Stimulated activated CD4-positive, alpha-beta T cell treated with anti-CD3 and anti-CD28 coated beads, TNF-alpha, amount 100 ng/mL, for 48 hours (primary cell): ENCODE measurements at places on chromosomes 2 and 18.
A peak's percentile ranks its signal among the peaks of the same experiment; 100 is the strongest.

- DNase-seq: no peak
Observed at GRCh38 chr2:223724861-223725260, 112.5 kb downstream of the AP1S3 start.

- DNase-seq: no peak
Observed at GRCh38 chr2:179675435-179675834, 186.0 kb downstream of the ZNF385B start.

DNA sequence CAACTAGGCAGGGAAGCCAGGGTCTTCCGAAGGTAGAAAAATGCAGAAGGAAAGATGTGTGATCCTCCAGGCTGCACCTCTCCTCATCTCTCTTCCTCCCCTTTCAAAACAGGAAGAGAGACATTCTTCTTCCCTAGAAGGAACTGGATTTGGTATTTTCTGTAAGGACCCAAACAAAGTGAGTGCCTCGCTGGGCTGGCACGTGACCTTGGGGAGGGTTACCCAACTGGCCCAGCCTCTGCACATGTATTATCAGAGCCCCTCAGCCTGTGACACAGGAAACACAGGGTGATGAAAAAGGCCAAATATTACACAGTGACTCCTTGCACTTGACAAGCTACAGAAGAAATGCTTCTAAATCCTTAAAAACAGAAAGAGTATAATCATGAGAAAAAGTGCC, 2.3 kb downstream of the HJURP start:
- DNase-seq: no peak

DNA sequence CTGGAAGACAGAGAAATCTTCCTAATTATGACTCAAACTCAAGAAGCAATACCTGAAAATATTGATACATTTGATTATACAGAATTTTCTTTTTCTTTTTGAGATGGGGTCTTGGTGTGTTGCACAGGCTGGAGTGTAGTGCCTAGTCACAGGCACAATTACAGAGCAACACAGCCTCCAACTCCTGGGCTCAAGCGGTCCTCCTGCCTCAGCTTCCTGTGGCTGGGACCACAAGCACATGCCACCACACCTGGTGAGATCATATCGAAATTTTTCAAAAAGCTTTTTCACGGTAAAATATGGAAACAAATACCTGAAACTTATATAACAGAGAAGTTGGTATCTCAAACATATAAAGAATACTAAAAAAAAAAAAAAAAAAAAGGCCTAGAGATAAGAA, 27.9 kb downstream of the TGFBRAP1 start:
- no peak for DNase-seq

DNA sequence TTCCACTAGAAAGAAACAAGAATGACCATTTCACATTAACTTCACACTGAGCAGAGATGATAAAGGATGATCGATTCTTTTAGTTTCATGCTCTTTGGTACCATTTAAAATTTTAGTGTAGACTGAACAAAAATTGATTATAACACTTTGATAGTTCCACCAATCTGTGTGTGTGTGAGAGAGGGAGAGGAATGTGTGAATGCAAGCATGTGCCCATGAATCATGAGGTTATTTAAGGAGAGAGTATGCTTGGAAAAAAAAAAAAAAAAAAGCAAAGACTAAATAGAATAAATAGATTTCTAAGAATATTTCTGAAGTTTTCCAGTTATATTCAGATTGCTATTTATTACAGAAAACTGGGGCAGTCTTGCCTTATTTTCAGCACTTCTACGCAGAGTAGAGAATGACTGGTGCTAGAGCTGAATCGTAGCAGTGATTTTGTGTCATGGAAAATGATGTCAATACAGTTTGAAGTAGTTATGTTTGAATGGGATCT, 900.8 kb downstream of the SLC4A3 start:
- DNase-seq: no peak

- DNase-seq: no peak
Observed at GRCh38 chr2:119109866-119110265, 48.7 kb downstream of the C1QL2 start.

- DNase-seq: no peak
Observed at GRCh38 chr2:113220970-113221708, 47.4 kb downstream of the PSD4 start.

DNA sequence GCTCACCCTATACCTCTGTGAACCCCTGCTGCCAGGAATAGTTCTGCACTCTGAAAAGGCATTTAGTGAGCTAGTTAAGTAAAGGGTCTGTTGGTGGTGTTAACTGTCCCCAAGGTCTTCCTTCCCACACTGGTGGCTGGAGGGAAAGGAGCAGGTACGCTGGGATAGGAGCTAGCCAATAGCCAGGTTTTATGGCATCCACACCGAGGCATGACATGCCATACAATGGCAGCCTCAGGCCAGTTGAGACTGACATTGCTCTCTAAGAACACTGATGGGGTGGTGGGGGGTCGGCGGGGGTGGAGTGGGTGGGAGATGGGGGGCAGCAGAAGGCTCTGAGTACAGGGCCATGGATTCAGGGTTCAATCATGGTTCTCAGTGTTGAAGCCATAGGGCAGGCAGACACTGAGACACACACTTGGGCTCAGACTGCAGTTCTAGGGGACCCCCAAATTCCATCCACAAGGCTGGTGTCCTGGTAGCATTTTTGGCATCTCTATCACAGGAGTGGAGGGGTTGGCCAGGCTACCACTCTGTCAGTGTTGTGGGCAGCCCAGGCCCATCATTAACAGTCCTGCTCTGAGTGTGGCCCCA, 136.0 kb downstream of the CTIF start:
- no peak for DNase-seq

- no peak for DNase-seq
Observed at GRCh38 chr18:41324020-41324791, 630.8 kb upstream of the PIK3C3 start.

DNA sequence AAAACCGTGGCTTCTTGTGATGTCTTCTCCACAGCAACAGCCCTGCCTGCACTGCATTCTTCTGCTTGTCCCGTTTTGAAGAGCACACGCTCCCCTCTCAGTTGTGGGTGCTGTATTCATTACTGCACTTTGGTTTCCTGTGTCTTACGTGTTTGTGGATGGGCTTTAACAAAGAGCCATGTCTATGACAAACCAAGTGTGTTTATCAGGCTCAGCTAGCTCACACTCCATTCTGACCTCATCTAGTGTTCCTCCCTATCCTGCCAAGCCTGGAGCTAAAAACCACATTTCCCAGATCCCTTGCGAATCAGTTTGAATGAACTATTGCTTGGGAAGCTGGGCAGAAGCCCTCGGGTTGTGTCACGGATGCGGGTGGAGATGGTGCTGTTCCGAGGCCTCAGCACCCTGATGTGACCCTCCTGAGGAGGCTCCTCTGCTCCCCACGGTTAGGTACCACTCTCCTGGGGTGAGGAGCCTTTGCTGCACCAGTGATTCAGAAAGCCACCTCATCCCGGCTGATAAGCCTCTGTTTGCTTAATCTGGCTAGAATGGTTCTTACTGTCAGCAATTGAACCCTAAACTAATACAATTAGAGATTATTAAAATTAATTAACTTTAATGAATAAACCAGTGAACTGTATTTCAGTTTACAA, 116.5 kb downstream of the GALR1 start:
- no peak for DNase-seq

GRCh38 chr2:169579044-169579443, 5.1 kb upstream of the PPIG start:
- DNase-seq: no peak

- peak; percentile 34 for DNase-seq
Observed at GRCh38 chr2:86221066-86221684, 21.9 kb downstream of the MRPL35 start.

GRCh38 chr2:48165070-48165753, 258.9 kb upstream of the FBXO11 start:
- DNase-seq: no peak

DNA sequence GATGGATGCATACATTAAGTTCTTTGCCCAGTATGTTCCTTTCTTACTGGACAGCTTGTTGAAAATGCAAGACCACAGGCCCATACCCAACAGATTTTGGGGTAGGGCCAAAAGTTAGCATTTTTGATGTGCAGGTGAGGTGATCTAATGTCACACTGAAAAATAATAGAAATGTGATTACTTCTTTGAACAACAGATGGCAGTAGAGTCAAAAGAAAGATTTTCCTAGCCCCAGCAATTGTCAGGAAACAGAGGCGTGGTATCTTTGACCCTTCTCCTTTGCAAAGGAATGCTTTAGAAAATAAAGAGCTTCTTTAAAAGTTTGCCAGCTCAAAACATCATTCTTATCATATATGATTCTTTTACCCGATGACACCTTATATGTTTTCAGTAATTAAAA, 343.6 kb upstream of the SYT4 start:
- no peak for DNase-seq

DNA sequence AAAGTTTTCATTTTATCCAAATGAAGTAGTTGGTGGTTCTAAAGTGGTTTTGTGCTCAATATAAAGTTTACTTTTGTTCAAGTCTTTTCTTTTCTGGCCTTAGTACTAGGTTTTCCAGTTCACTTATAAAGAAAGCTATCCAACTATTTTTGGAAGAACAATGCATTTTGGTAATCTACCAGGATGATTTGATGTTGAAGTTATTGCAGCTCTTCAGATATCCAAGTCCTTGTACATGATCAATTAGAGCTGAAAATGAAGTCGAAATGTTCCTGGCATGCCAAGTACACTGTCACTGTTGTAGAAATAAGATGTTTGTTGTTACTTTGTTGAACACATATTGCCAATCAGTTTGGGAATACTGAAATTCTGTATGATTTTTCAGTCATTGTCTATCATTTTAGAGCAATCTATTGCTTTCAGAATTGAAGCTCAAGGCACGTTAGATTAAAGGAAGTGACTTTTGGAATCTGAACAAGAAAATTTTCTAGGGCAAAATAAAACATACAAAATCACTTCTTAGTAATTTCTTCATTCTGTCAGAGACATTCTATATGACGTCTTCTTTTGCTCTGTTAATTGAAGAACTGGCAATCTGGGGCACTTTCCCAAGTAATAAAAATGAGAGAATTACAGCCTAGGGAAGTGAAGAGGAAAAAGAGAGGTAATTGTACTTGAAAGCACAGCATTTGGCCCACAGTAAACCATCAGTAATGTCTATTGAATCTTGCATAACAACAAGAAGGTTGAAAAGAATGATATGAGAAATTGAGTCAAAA, 232.3 kb downstream of the MREG start:
- DNase-seq: no peak

DNA sequence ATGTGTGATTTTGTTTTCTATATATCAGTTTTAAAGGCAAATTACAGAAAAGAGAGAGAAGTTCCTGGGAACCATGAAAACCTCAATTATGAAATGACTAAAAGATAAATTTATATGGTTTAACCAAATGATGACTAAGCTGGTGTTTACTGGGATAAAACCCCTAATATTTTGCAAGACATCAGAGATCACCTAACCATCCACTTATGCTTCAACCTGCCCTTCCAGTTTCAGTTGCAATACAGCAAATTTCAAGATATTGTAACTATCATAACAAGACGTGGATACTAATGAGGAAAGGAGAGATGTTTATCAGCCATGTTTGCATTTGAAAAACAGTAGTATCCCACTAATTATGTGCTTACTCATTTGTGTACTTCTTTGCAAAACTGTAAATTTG, 108.2 kb downstream of the GAREM1 start:
- no peak for DNase-seq

DNA sequence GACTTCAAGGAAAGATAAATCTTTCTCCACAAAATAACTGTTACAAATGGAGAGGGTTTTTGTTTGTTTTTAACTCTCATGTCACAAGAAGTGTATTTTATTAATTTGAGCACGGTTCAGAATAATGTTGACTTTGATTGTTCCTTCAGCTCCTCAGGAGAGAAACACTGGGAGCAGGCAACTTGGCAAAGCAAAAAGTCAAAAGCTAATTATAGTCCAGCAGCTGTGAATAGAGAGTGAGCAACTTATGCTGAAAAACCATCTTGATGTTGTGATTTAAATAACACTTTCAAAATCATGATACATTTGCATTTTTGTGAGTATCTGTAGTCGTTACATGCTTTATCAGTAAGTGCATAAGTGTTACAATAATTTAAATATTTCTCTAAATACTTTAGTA, 37.5 kb upstream of the TTN start:
- no peak for DNase-seq

DNA sequence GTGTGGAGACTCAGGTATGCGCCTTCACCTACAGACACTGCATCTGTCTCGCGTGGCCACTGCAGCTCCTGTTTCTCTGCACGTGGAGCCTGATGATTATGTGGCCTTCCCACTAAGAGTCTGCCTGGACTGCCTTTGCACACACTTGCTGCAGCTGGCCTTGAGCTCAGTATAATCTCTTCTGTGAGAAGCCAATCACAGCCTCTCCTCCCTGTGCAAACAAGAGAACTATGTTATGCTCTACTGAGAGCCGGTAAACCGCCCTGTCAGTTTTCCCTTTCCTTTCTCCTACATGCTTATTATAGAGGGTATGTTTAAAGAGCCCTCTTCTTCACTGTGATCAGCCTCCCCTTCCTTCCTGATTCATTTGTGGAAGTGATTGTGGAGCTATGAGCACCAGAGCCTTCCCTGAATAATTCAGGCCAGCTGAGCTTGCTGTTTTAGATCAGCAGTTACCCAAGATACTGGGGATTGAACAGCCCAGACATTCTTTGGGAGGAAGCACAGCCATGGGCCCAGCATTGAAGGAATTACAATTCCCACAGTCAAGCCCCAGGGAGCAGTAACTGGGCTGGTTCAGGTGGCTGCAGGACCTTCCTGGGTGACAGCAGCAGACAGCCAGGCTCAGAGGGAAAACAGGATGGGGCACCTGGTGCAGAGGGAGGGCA, 3.7 kb upstream of the TGFA start:
- DNase-seq: no peak

DNA sequence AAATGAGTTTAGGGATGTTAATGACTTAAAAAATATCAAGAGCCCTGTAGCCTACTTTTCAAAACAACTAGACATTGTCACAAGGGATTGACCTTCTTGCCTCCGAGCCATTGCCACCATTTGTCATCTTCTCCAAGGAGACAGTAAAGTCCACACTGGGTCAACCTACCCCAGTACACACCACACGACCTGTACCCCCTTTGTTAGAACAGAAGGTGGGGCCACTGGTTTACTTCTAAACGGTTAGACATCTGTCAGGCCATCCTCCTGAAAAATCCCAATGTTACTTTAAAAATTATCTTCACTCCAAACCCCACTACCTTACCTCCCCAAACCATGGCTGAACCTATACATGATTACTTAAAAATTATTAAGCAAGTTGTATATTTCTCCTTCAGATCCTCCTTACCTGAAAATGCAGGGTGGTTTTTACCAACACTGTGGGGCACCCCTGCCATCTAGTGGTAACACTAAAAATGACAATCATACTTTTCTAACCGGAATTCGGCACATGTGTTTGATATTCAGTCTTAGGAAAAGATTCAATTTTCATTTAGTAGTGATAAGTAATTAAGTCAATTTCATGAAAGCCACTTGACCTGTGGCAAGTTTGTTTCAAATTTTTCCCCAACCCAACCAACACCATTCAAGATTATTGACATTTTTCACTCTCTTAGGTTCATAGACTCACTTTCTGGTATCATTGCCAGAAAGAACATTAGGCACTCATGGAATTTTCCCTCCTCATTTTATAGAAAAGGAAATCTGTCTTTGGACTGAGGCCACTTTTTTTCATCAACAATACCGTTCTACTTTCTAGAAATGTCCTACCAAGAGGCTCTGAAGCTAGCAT, 265.3 kb upstream of the PKDCC start:
- peak; percentile 15 for DNase-seq
